Activated effector memory CD4-positive, alpha-beta T cell treated with Interleukin-2 at 50 U/mL for 16 hours (primary cell): ENCODE measurements at places on chromosomes 2 and 18.

DNA sequence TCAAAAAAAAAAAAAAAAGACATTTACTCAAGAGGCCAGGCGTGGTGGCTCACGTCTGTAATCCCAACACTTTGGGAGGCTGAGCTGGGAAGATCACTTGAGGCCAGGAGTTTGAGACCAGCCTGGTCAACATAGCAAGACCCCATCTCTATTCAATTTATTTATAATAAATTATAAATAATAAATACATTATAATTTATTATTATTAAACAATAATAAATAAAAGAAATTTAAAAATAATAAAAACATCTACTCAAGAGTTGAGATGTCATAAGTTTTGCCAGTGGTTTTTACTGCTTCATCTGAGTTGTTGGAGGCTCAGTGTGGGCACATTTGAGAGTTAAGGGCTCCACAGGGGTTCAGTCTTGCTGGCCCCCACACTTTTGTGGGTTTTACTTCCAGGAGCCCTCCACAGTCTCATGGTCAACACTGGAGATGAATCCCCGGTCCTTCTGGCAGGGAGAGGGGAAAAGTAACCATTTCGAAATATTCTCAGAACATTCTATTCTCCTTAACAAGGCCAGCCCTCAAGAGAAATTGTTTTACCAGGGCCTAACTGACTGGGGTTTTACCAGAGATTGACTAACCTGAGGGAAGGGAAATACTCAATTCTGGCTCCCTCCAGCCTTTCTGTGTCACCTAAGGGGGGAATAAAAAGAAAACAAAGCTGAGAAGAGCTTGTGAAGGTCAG lies 51.6 kb upstream of the NCOA1 start:
- DNase-seq: no peak

- no peak for DNase-seq
These were observed 166.1 kb upstream of the OTX1 start for GRCh38 chr2:62884514-62884913.

DNA sequence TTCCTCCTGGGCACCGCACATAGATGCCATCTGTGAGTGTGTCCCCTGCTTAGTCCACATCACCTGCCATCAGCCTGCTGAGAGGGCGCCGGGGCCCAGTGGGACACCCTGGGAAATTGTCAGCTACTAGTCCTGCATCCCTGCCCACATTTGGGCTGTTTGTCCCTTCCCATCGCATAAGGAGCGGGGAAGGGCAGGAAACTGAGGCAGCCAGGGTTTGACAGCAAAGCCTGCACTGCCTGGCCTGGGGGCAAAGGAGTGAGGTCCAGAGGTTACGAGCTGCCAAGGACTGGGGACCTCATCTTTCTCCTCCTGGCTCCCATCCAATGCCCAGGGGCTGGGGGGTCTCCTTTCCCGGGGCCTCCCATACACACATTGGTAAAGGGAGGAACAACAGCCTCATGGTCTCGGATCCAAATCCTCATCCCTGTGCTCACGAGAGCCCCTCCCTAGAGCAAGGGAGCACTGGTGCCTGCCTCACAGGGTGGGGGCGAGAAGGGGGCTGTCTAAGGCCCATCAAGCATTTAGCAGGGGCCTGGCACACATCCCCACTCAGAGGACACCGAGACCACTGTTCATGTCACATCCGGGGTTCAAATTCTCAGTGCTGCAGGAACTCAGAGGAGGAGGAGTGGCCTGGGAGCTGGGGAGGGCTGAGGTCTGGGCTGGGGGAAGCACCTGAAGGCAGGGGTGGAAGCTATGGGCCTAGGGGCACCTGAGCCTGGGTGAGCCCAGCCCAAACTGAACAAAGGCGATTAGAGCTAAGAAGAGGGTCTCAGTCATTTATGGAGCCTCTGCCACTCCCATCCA lies 113.8 kb downstream of the SMAD7 start:
- DNase-seq: no peak

DNA sequence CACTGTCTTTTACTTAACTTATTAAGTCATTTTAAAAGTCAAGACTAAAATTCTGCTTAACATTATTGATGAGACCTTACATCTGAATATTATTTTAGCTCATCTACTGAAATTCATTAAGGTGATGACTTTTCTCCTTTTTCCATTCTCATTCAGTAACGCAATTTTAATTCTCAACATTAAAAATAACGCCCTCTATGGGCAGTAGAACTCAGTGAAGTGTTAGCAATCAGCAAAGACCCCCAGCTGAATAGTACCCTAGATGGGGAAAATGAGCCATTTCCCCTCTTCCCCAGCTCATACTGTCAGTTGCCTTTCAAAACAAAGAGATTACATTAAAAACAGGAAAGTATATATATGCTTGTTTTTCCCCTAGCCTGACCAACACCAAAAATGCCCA lies 203.3 kb downstream of the NR4A2 start:
- no peak for DNase-seq

- no peak for DNase-seq
These were observed 1530.9 kb upstream of the LRRTM1 start for GRCh38 chr2:81835321-81836000.

GRCh38 chr18:22001912-22002487 lies 167.4 kb upstream of the GATA6 start:
- DNase-seq: no peak

GRCh38 chr18:9025091-9025838 lies 77.2 kb upstream of the NDUFV2 start:
- no peak for DNase-seq

GRCh38 chr2:172214252-172214651 lies 111.6 kb upstream of the DLX2 start:
- no peak for DNase-seq

- no peak for DNase-seq
These were observed 26.1 kb downstream of the KCTD18 start for GRCh38 chr2:200483729-200484198.

- no peak for DNase-seq
These were observed 123.1 kb downstream of the KYNU start for GRCh38 chr2:143000599-143000998.

DNA sequence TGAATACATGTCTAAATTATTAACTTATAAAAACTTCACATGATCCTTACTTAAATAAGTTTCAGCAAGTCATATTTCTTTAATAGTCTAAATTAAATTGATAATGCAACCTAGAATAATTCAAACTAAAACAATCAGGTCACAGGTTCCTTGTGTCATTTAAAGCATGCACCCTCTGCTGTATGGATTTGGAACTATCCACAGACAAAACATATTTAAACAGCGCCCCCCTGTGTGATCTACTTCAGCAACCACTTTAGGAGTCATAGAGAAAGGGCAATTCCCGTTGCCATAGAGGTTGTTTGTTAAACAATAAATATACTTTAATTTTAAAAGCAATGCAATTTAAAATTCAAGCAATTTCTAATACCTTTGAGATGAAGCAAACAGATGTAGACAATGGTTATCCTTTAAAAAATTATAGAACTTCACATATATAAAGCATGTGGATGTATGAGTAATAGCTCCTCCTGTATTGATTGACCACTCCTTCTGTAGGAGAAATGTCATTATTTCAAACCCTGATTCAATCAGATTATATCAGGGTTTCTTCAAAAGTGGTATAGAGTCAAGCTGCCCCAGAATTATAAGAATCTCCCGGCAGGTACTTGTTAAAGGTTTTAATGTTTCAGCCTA lies 21.2 kb downstream of the GRB14 start:
- no peak for DNase-seq
